ENCODE measurements at places on chromosomes 6 and 20.

GRCh38 chr6:23394681-23395080 is 731.3 kb upstream of the NRSN1 start:
- DNase-seq = no peak

GRCh38 chr6:34491091-34491430 is 25.2 kb downstream of the PACSIN1 start:
- DNase-seq = no peak

- no peak for DNase-seq
These were observed 131.7 kb upstream of the BTBD3 start for GRCh38 chr20:11785885-11786507.

DNA sequence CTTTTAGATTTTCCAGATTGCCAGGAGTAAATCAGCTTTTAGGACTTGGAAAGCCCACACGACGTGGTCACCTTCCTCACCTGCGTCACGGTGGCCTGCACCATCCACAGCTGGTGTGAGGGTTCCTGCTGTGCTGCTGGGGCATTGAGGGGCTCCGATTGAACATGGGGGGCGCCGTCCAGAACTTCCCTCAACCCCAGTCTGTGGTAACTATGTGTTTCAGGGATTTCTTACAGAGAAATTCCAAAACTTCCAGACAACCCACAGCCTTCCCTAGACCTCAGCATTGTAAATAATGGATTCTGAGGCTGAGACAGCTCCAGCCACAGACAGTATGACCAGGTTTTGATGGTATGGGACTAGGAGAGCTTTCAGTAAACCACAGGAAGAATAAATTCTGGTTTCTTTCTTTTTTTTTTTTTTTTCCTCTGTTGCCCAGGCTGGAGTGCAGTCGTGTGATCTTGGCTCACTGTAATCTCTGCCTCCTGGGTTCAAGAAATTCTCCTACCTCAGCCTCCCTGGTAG is 46.7 kb upstream of the IRF4 start:
- DNase-seq = no peak

DNA sequence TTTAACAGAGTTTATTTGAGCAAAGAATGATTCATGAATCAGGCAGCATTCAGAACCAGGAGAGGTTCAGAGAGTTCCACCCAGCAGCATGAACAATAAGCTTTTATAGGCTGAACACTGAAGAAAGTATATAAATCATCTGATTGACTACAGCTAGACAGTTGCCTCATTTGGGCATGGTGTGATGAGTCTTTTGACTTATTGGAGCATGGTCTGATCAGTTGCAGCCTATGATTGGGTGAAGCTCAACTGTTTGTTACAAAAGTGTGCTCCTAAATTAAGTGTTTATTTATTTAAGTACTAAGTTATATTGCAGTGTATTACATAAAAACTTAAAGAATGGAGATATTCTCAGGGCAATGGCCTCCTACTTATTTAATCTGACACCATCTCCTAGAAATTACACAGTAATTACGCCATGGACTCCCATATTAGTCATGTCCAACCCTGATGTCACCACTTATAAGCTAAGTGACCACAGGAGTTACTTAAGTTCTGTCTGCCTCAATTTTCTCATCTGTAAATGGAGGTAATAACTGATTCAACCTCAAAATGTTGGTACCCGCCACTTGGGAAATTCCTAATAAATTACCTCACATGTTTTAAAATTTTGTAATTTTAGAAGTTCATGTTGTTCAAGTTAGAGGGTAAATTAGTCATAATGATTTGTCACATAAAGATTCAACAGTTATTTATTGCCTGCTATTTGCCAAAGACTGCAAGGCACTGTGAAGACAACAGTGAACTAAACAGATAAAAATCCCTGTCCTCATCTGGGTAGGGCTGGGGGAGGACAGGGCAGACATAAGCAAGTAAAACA is 15.2 kb upstream of the ROS1 start:
- DNase-seq = peak; percentile 98

DNA sequence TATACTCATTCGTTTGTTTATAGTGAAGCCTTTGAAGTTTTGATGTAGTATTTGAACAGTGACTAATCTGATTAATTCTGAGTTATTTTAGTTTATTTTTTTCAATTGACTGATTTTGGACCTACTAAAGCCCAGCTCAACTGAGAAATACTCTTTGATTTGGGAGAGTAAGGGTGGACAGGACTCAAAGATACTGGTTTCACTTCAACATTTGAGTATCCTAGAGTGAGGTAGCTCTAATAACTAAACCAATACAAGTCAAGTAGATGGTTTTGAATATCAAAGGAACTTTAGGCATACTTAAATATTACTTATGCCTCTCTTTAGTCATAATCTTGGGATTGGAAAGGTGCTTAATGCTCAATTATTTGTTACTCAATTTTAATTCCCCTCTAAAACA is 65.6 kb downstream of the ZNF292 start:
- DNase-seq = no peak

DNA sequence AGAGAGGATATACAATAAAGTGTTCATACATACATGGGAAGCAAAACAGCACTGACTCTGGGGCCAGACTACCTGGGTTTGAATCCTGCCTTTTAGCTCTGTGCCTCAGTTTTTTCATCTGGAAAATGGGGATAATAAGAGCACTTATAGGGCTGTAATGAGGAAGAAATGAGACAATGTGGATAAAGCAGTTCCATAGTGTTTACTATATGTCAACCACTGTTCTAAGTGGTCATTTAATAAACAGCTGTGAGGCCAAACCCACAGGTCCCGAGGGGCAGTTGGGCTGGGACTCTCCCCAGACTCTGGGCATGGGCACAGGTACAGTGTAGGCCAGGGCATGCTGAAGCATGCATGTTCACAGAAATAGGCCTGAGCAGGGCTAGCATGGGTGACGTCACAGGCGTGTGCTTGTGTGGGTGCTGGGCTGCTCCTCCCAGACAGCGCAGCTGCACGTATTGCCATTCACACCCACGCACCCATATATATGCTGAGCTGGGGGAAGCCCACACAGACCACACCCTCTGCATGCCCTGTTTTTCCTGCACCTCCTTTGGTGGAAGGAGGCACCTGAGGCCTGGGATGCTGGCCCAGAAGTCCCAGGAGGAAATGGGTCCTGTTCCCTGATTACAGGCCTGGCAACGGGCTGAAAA is 3.5 kb upstream of the PLCG1 start:
- peak; percentile 89 for DNase-seq

Measured in foreskin keratinocyte (primary cell).